GM12865 (cell line): ENCODE measurements at places on chromosomes 13 and 19.

DNA sequence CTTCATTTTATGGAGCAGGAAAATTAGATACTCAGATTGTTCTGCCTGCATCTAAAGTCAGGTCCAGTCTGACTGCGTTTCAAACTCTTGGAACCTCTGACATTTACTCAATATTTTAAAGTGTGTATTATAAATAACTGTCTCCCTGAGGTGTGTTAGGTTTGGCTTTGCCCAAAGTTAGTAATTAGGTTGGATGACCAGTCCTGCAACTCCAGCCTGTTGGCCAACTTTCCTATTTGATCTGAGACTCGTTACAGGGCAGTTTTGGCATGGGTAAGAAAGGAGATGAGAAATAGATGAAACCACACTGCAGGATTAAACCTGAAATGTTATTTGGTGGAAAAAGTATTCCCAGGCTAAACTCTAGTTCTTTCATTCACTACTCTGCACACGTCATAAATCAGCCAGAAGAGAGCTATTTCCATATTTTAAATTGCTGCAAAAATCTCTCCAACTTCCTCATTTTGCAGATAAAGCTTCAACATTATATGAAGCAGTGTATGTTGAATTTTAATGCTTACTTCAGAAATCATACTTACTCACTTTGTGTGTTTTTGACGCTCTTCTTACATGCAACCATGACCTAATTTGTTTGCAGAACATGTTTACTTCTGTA lies 357.1 kb downstream of the DCT start:
- DNase-seq: no peak

DNA sequence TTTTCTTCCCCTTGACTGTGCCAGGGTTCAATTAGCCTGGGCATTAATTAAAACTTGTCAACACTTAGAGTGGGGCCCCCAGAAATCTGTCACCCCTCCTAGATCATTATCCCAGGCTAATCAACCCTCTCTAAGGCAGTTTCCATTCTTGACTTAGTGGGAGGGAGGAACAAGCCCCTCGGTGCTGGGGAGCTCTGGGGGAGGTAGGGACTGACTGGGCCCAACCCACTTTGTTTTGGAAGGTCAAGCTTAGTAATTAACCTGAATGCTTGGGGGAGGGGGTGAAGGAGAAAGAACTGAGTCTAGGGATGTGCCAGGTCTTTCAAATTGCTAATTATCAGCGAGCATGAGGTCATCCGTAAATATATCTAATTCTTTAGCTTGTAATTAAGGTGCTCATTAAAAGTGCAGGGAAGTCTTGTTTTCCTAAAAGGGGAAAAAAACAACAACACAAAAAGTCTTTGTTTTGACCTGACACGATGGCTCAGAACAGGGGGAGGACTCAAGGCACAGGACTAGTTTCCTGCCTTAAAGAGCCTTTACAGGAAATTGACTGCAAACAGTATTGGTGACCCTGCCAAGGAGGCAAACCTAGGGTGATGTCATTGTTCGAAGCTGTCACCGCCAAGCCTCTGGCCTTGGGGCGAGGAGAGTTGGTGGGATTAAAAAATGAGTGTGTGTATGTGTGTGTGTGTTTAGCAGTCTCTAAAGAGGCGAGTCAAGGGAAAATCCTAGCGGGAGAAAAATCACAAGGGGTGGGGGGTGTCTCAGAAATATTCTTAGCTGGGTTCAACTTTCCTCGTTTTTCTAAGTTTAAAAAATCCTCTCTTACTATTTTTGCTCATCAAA lies 19.4 kb downstream of the ACTN4 start:
- peak; percentile 70 for DNase-seq

DNA sequence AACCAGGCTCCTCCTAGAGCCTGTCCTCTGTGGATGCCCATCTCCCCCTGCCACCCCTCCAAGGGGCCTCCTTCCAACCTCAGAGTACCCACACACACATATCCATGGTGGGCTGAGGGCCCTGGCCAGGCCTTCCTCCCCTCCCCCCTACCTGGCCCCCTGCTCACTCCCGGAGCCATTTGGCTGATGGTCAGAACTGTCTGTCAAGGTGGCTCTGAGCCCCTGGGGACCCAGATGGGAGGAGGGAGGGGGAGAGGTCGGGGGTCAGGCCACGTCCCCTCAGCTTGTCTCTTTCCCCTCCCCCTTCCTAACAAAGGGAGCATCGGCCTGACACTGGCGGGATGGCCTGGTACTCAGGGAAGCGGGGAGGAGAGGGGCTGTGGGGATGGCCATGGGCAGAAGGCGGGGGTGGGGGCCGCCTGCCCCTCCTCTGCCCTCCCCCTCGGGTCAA lies 18.7 kb upstream of the POU2F2 start:
- DNase-seq: no peak

- DNase-seq: no peak
Observed at GRCh38 chr19:43778651-43779050, 2.1 kb downstream of the KCNN4 start.

DNA sequence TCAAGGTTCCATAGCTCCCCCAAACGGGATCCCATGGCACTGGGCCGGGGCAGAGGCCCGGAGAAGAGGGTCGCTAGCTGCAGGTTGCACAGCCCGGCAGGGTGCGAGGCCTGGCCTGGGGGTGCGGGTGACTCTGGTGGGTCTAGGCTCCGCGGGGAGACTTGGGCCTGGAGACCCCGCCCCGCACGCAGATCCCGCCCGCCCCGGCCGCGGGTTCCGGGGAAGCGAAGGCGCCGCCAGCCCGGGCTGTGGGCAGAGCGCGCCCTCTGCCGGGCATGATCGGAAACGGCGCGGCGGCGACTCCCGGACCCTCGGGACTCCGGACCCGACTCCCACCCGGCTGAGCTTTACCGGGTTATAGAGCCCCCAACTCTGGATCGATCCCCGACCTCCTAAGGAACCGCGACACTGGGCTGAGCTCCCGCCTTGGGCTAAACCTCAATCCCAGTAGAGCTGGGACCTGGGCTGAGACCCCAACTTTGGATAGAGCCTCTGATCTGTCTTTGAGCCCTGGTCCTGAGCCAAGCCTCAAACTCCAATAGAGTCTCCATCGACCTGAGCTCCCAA lies 3.1 kb upstream of the TNFAIP8L1 start:
- peak; percentile 68 for DNase-seq

- DNase-seq: no peak
Observed at GRCh38 chr13:111882351-111882750, 184.6 kb upstream of the SOX1 start.

GRCh38 chr13:91357613-91358386 lies 10.3 kb downstream of the MIR17HG start:
- DNase-seq: peak; percentile 12

- peak; percentile 59 for DNase-seq
Observed at GRCh38 chr13:30572859-30573275, 44.9 kb upstream of the USPL1 start.

GRCh38 chr13:76929320-76929719 lies 19.0 kb upstream of the ACOD1 start:
- no peak for DNase-seq

GRCh38 chr13:97252735-97253134 lies 30.6 kb downstream of the MBNL2 start:
- DNase-seq: no peak

DNA sequence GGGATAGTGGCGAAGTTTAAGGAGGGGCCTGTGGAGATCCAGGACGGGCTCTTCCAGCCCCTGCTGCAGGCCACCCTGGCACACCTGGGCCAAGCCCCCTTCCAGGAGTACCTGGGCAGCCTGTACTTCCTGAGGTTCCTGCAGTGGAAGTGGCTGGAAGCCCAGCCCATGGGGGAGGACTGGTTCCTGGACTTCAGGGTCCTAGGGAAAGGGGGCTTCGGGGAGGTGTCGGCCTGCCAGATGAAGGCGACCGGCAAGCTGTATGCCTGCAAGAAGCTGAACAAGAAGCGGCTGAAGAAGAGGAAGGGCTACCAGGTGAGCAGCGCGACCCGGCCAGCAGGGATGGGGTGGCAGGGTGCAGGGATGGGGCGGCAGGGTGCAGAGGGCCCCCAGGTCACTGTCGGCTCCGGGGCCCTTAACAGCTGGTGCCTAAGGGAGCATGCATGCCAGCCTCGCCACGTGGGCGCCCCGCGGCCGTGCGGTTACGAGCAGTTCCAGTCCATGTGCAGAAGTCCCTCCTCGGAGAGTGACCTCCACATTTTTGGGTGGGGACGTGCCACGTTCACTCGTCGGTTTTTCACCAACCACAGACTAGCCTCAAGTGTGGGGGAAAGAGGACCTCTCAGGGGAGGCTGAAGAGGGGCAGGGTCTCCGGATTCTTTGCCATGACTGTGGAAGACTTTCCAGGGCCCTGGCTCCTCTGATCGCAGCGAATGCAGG lies 912 bp downstream of the GRK1 start:
- DNase-seq: no peak

GRCh38 chr13:51771418-51772104 lies 32.4 kb downstream of the DHRS12 start:
- DNase-seq: no peak

- DNase-seq: no peak
Observed at GRCh38 chr13:58488251-58488650, 856.7 kb downstream of the PCDH17 start.

DNA sequence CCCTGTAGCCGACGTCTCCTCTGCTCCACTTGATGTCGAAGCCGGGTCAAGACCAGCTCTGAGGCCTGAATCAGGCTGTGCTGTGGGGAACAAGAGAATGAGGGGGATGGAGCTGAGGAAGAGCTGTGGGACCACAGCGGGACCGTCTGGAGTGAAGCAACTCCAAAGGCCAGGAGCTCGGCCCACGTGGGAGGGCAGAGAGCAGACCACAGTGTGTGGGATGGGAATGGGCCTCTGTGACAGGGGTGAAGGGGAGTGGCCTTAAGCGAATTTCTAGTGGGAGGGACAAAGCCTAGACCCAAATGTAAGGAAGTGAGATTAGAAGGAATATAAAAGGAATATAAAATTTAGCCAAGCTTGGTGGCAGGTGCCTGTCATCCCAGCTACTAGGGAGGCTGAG lies 3.8 kb upstream of the SLC8A2 start:
- no peak for DNase-seq

DNA sequence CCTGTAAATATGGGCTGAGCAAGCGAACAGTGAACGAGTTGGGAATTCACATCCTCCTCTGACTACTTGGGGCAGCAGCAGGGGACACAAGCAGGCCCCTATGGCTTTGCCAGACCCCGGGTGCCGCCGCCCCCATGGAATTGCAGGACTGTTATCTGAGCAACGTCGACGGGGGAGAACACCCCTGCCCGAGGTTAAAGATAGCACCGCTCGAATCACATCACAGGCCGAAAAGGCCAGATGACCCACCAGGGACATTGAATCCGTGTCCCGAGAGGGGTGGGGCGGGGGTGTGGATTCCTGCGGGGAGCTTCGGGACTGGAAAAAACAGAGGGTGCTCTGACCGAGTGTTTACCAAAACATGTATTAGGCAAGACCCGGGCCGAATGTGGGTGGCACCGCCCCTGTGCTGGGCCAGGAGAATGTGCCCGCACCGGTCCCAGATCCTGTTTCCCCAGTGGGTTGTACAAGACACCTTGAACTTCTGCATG lies 9.1 kb downstream of the FEM1A start:
- DNase-seq: no peak

GRCh38 chr13:111037927-111038326 lies 77.2 kb upstream of the ARHGEF7 start:
- no peak for DNase-seq

DNA sequence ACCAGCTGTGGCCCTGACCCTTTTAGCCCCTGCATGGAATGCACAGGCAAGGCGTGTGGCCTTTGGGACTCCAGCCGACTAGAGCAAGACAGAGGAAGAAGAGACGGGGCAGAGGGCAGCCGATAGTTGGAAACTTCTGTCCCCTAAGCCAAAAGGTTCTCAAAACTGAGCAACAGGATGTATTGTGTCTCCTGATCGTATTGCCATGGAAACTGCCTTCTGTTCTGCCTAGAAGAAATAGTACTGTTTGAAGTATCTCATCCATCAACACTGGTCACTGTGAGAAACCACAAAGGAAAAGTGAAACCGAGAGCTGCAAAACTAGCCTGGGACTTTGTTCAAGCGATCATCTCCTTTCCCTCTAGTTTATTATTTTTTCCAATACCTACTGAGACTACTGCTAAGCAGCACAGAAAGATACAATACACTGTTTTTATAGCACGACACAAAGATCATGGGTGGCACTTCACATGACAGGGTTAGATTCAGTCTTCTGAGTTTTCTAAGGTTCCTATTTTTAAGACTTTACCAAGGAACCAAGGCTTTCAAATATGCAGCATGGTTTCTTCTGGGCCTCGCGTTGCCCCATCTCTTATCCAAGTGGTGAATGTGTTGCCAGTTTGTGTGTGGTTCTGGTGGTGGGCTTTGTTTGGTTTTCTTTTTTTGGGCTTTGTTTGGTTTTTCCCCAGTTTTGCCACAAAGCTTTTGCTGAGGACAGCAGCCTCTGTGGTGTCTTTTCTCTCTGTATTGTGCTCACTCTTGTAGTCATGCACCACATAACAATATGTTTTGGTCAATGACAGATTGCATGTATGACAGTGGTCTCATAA lies 49.3 kb upstream of the GPR183 start:
- peak; percentile 89 for DNase-seq

DNA sequence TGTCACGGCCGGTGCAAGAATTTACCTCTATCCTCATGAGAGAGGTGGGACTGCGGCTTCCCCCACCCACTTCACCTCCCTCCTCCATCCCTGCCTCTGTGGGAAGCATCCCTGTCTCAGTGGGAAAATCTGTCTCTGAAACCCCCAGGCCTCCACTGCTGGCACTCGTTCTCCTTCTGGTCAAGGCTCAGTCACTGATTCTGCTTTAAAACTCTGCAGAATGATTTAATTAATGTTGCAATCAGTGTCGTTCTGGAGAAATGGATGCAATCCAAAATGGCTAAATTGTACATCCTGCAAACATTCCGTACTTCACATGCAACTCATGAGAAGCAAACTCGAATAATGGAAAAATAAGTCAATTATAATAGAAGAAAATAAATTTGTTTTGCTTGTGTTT lies 5.6 kb downstream of the RASL11A start:
- no peak for DNase-seq

DNA sequence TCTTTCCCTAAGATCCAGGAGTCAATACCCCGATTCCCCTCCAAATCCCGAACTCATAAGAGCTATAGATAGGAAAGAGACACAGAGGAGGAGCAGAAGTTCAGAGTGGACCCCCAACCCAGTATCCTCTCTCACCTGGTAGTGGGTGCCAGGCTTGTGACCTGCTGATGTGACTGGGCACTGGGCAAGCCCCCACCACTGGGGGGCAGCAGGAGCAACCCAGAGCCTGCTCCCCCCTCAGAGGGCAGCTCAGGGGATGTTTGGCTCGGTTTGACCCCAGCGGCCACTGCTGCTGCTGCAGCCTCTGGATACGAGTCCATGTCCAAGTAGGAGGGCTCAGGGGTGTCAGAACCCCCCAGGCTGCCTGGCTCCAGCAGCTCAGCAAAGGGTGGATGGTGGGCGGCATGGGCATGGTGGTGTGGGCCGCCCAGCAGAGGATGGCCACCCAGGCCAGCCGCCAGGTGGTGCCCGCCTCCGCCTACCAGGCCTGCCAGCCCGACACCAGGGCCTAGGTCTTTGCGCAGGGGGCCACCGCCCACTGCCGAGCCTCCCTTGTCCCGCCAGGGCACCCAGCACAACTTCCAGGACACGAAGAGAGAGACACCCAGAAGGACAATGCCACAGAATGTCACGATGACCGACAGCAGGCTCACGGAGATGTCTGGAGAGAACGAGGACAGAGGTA lies 7.4 kb downstream of the SYT3 start:
- no peak for DNase-seq

GRCh38 chr19:55303477-55303876 lies 19.7 kb downstream of the BRSK1 start:
- DNase-seq: no peak

GRCh38 chr13:51070005-51070649 lies 40.9 kb downstream of the C13orf42 start:
- DNase-seq: peak; percentile 86
